ENCODE measurements at places on chromosomes 1 and 21.

GRCh38 chr1:183607322-183607980, 17.2 kb upstream of the NCF2 start:
- no peak for DNase-seq

GRCh38 chr1:147077936-147078605, 94.2 kb downstream of the PRKAB2 start:
- DNase-seq: no peak

GRCh38 chr1:21331752-21332478, 41.7 kb upstream of the ECE1 start:
- DNase-seq: no peak

GRCh38 chr1:214389734-214390133, 108.8 kb downstream of the SMYD2 start:
- DNase-seq: no peak

GRCh38 chr1:13687151-13687715, 12.8 kb upstream of the PRDM2 start:
- no peak for DNase-seq

All from activated CD4-positive, alpha-beta T cell treated with anti-CD3 and anti-CD28 coated beads for 24 hours (primary cell).